NCI-H2171 treated with DMSO at 0.1 percent for 48 hours (cell line): ENCODE measurements at places on chromosomes 2 and 18.

DNA sequence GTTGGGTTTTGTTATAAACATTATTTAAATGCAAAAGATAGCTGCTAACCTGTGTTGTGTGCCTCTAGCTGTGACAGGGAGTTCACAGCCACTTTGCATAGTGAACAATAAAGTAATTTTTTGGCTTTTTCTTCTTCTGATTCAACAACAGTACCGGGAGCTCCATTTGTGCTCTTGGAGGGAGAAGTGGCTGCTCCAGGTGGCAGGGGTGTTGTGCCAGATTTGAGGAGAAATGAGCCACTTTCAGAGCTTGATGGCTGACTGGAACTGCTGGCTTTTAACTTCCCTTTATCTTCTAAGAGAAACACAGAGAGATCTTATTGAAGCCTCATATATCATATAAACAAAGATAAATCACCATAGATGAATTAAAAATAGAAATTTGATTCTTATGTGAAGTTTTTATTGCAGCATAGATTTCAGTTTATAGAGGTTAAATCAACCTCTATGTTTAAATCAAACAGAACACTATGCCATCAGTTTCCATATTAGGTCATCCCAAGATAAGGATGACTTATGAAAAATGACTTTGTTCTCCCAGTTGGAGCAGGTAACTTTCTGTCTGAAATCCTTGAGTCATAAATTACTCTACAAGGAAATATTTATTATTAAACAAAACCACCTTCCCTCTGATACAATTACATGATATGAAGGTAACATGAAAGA lies 182.0 kb upstream of the SESTD1 start:
- DNase-seq = no peak

- DNase-seq = no peak
Measured at GRCh38 chr2:213818436-213818835, 534.2 kb downstream of the SPAG16 start.

DNA sequence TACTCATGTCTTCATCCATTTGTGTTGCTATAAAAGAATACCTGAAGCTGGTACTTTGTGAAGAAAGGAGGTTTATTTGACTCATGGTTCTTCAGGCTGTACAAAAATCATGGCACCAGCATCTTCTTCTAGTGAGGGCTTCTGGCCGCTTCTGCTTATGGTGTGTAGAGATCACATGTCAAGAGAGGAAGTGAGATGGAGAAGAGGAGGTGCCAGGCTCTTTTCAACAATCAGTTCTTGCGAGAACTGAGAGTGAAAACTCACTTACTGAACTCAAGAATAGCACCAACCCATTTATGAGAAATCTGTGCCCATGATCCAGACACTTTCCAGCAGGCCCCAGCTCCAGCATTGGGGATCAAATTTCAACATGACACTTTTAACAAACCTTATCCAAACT lies 30.0 kb upstream of the BARD1 start:
- DNase-seq = no peak

- peak; percentile 9 for DNase-seq
Measured at GRCh38 chr2:43676322-43677050, at the start of gene C1GALT1C1L. C1GALT1C1L (minus strand) TSS chr2:43676429; CDS start chr2:43676322, 107 bp downstream.
